ENCODE measurements at places on chromosomes 4 and X.
A peak's percentile ranks its signal among the peaks of the same experiment; 100 is the strongest.

- DNase-seq: no peak
Observed at GRCh38 chr4:128770807-128771206, 38.7 kb upstream of the JADE1 start.

GRCh38 chr4:106522839-106523238, 154.3 kb upstream of the GIMD1 start:
- DNase-seq: no peak

DNA sequence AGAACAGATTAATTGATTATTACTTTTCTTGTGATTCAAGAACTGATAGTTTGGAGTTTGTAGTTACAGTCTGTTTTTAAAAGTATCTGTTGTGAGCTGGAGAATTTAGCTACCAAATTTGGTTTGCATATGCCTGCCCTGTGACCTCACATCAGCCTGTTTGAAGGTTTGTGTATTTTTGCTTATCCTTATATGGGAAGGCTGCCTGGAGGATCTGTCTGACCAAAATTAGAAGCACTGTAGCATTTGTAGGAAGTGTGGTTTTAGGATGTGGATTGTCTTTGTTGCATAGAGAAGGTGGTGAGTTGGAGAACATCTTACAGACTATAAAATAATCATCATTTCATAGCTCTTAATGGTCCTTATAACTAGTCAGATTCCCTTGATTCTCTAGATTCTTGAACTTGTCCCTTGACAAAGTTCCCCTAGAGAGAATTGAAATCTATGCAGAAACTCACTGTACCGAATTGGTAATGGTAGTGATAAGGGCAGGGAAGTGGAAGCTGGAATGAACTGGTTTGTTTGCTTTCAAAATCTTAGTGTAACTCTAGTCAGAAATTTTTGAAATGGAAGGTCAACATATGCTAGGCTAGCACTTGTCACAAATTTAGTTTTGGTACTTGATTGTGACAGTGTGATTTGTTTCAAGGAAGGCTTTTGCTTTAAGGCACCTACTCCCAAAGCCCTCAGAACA, 57.3 kb downstream of the SH3BGRL start:
- DNase-seq: no peak

GRCh38 chr4:15794905-15795304, 16.8 kb downstream of the CD38 start:
- no peak for DNase-seq

DNA sequence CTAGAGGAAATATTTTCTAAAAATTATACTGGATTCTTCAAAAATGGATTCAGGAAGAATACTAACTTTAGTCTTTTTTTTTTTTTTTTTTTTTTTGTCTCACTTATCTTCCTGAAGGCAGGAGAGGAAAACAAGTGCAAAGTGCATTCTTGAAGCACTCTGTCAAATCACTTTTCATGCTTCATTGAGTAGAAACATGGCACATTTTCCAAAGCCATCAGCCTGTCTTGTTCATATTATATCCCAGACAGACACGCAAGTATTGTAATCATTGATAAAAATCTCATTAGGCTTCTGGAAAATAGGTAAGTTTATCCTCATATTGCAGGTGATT, 1.2 kb downstream of the BBS12 start:
- no peak for DNase-seq

GRCh38 chr4:82428526-82428968, 1.7 kb downstream of the HNRNPDL start:
- no peak for DNase-seq

- DNase-seq: no peak
Observed at GRCh38 chrX:2445662-2446623, 54.8 kb downstream of the DHRSX start.

- DNase-seq: no peak
Observed at GRCh38 chr4:622071-622995, 3.0 kb upstream of the PDE6B start.

DNA sequence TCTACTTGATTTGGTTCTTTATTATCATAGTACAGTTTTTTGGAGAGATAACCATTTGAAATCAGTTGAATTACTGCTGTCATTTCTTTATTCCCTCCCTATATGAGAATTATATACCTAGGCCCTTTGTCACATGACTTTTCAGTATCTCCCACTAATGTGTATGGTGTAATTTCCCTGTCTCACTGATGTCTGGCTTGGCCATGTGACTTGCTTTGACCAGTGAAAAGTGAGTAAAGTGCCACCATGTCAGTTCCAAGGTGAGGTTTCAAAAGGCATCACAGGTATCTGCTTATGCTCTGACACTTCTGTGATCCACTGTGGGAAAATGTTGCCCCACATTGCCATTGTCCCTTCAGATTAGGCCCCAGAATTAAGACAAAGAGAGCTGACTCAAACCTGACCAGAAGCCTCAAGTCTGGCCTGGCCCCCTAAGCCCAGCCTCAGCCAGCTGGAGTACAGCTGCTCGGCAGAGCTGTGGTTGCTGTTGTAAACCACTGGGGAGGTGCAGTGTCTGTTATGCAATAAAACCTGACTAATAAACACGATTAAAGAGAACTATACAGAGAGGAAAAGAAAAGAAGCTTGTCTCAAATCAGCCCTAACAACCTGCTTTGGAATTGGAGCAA, 27.5 kb downstream of the SETD7 start:
- no peak for DNase-seq

- peak; percentile 37 for DNase-seq
Observed at GRCh38 chr4:89024051-89024675, 32.8 kb downstream of the FAM13A start.

DNA sequence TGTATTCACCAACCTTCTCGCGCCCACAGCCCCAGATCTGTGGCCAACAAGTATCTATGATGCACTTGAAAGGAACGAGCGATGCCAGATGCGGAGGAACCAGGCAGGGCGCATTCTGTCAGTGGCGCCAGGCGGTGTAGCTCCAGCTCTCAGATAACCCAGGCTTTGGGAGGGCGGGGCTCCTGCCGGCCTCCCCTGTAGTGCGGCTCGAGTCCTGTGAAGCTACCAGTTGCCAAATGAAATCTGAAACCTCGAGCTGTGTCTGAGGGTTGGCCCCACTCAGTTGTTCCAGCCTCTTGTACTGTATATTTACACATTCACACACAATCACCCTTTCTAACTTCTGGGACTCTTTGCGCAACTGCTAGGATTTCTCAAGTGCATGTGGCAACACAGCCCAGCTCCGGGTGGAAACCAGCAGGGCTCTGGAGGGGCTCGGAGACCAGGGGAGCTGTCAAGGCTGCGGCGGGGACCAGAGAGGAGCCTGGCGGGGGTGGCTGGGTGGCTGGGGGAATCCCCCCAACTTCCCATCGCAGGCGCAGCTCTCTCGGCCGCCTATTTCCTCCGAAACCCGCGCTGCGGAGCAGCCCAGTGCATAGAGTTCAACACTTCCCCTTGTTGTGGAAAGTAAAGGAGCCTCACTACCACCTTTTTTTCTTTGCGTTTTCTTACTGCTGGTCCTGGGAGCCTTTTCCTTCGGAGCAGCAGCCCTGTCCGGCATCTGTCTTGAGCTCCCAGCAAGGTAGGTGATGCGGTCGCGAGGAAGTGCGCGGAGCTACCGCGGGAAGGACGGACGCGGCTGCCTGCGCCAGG, at the start of gene ARHGAP24:
TSS of gene ARHGAP24 (plus strand) at position 333 of the 813 bp plus-strand sequence.
- DNase-seq: peak; percentile 81

DNA sequence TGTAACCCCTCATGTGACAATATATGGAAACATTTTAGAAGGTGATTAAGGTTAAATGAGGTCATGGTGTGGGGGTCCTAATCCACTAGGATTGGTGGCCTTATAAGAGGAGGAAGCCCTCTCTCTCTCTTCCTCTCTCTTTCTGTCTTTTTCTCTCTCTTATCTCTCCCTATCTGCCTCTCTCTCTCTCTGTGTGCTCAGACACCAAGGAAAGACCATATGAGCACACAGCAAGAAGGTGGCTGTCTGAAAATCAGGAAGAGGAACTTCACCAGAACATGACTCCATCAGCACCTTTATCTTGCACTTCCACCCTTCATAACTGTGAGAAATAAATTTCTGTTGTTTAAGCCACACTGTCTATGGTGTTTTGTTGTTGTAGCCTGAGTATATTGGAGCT, 1472.2 kb downstream of the PCDH7 start:
- DNase-seq: no peak

DNA sequence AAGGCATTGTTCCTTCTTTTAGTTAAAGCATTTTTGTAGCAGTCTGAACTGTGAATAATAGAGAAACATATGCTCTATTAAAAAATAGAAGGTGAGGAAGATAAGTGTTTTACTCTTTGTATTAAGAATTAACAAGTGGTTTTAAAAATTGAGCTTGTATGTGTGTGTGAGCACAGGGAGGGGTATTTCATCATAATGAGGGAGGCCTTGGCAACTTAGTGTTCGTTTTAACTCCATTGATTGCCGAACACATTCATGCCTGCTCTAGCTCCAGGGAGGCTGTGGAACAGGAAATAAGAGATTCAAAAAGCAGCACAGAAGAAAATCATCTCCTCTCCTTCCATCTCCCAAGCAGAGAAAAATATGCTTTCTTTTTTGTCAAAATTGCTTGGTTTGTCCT, 14.8 kb downstream of the SHROOM3 start:
- no peak for DNase-seq

GRCh38 chr4:173937631-173938270, 345.7 kb downstream of the FBXO8 start:
- DNase-seq: no peak

GRCh38 chr4:38625508-38625907, 38.5 kb upstream of the KLF3 start:
- DNase-seq: no peak

DNA sequence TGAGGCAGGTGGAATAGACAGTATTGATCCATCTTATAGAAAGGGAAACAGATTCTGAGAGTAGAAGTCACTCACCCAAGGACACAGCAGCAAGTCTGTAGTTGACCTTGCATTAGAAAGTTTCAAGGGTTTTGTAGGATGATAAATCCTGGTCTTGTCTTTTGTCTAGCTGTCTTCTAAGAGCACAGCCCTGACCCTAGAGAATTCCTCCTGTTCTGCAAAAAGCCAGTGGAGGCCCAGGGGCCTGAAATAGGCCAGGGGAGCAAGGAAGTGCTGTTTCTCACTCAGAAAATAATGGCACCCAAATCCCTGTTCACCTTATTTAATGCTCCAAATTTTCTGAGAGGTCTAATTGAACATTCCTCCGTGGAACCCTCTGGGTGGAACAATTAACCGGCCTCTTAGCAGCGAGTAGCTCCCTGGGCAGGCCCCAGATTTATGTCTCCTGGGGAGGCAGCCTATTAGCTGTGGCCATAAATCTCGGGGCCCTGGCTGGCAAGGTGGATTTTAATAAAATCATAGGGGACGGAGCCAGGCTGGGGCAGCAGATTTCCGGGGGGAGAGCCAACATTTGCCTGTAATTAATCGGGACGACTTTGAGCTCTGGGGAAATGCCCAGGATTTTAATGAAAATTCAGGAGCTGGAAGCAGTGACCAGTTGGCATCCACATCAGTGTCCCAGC, 49.2 kb upstream of the MSX1 start:
- DNase-seq: no peak

GRCh38 chrX:45006002-45006800, 133.2 kb downstream of the KDM6A start:
- no peak for DNase-seq

DNA sequence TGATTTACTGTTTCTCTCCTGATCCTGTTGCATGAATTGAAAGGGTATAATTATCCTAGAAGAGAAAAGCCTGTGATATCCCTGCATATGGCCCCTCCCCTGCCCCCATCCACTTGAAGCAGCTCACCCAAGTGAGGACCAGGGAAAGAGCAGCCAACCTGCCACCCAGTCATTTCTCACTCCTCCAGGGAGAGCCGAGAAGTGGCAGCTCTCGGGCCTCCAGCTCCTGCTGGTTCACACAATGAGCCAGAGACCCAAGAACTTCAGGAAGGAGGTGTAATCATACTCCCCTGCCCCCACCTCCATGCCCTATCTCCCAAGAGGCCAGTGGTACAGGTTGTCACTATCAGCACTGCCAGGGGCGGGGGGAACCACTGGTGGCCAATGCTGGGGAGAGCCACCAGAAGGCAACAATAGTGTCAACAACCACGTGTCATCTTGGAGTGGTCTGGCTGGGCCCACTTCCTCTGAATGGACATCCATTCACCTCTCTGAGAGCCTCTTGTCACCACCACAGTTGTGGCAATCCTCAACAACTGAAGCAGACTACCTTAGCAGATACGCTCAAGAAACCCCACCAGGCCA, 42.9 kb downstream of the APOO start:
- no peak for DNase-seq

GRCh38 chrX:71945237-71945805, 34.7 kb downstream of the NHSL2 start:
- no peak for DNase-seq

DNA sequence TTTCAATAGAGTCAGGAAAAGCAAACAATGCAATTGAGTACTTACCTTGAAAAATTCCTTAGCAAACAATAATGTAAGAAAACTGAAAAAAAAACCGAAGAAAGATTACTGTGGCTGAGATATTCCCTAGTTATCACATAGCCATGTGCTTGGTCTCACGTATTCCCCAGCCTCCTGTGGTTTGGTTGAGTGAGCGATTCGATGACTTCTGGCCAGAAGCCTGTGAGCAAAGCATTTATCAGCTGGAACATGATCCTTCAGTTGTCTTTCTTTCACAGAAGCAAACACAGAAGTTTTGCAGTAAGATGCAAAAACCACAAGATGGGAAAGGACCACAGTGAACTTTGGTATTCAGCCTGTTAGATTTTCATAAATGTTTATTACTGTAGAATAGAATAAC, 1754.3 kb upstream of the AGA start:
- DNase-seq: no peak

DNA sequence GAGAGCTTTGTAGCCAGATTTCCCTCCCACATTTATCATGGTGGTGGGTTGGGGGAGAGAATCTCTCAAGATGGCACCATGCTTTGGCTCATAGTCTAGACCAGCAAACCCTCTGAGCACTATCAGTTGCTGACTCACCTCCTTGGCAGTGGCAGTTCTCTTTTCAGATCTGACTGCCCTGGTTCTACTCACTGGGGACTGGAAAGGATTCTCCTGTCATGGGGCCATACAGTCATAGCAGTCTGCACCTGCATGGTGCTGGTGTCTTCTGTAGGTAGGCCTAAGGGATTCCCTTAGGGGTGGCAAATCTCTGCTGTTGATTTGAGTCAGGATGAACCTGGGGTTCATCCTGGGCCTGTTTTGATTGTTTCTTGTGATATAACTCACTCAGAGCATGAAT, 2.6 kb downstream of the TEX13B start:
- DNase-seq: no peak

- no peak for DNase-seq
Observed at GRCh38 chrX:78650906-78651437, 8.2 kb downstream of the RTL3 start.

DNA sequence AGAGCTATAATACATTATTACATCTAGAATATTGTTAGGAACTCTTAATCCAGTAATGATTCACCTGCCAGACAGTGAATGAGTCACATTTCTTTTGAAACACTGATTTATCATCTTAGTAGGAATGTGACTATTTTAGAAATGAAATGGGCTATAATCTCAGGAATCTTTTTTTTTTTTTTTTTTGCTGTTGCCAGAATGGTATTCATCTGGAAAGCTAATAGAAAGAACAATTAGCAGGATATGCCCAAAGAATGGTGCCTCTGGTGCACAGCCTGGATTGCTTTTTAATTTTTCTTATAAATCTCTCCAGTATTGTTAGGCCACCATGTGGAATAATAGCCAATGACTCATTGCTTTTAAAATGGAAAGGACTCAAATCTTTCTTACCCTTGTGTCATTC, 181.1 kb upstream of the SMIM31 start:
- DNase-seq: no peak

- no peak for DNase-seq
Observed at GRCh38 chr4:84070289-84070688, 428.8 kb downstream of the NKX6-1 start.
